ENCODE measurements at places on chromosomes 13 and 19. TPM values are rescaled to one million over a fixed set of nuclear protein-coding genes. Genes with fewer than 3 reads are reported as not detected.

Gene CPAMD8
- 18.4 TPM for total RNA-seq

DNA sequence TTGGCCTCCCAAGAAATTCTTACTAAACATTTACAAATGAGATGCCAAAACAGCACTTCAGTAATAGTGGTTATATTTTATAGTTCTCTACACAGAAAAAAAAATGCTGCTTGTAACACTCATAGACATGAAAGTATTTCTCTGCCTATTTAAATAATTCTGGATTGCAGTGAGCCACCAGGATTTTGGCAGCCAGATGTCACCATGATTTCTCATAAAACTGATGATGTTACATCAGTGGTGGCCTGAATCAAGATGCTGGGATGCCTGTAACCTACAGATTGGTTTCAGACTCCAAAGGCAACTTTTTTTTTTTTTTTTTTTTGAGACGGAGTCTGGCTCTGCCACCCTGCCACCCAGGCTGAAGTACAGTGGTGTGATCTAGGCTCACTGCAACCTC, 2.7 kb upstream of the CAPS start:
- DNase-seq, result no peak

DNA sequence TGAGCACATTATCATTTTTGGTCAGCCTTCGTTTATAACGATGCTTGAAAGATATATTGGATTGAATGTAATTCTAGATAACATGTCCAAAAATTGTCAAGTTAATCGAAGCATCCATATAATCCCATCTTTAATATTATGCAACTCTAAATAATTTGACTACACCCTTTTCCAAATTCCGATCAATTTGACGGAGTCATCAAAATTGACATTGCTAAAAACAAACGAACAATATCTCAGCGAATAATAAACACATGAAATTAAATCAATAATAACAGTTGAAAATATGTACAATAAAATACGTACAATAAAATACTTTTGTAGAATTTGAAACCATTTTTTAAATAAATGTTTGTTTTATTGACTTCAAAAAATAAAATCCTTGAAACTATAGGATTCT, 1516.4 kb downstream of the EFNB2 start:
- no peak for DNase-seq

DNA sequence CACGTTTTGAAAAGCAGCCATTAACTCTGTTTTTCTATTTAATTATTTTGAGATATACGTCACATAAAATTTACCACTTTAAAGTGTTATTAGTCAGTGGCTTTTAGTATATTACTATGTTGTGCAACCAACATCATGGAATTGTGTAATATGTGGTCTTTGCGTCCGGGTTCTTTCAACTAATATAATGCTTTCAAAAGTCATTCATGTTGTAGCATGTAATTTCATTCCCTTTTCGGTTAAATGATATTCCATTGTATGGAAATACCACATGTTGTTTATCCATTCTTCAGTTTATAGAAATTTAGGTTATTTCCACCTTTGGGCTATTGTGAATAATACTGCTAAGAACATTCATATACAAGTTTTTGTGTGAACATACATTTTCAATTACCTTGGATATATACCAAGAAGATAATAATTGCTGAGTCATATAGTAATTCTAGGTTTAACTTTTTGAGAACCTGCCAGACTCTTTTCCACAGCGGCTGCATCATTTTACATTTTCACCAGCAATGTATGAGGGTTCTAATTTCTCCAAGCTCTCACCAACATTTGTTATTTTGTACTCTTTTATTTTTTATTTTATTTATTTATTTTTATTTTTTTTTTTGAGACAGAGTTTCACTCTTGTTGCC, 28.1 kb upstream of the CLDN10 start:
- DNase-seq, result no peak

GRCh38 chr13:65339241-65339640, 1890.9 kb downstream of the PCDH9 start:
- no peak for DNase-seq

DNA sequence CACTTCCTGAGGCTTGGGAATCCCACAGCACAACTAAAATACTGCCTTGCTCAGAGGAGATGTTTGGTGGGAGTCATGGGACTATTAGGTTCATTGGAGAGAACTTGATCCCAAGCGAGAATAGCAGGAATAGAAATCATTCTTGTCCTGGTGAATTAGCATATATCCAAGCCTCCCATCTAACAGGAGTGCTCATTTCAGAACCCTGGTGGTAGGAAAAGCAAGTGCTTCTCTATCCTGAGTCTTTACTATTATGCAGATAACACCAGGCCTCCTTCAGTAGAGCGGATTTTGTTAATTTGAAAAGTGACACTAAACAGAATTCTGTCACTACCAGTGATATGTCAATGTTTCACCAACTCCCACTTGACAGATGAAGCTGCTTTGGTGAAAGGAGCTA, 199.5 kb downstream of the ATP8A2 start:
- DNase-seq, result no peak

GRCh38 chr13:24740014-24740890, 23.7 kb upstream of the RNF17 start:
- no peak for DNase-seq

Gene MCEMP1
- 0.64 TPM for total RNA-seq

DNA sequence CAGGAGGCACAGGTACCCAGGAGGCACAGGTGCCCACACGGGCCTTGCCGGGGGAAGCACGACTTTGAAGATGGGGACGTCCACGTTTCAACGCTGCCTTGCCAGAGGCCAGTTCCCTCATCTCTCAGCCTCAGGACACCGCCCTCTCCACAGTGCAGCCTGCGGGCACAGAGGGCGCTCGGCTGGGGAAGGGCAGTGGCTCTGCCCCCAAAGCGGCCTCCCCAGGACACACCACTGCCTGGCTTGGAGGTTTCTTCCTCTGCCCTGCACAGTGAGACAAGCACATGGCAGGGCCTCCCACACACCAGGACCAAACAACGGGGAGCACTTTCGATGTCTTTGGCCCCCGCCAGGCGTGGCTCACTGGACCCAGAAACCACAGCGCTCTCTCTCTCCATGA, 73.0 kb downstream of the RASA3 start:
- no peak for DNase-seq

Gene LAMP1
- total RNA-seq, result 118 TPM
